ENCODE measurements at places on chromosomes 4 and X.

GRCh38 chrX:2512501-2512900 lies 11.7 kb upstream of the DHRSX start:
- no peak for DNase-seq

- no peak for DNase-seq
These were observed 2.2 kb downstream of the MXD4 start for GRCh38 chr4:2259541-2260343.

DNA sequence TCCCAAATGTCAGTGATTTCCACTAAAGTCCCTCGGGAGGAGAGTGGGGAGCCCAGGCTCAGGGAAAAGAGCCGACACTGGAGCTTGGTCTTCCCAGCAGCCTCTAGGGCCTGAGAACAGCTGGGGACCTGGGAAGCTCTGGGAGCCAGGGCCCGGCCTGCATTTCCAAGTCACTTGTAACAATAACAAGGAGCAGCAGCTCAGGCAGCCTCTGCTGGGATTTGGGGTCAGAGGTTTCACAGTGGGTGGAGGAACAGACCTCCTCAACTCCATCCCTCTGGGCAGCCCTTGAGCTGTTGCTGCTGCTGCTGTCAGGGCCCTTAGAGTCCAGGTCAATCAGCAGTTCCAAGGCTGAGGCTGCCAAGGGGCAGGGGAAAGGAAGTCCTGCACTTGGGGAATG lies 11.1 kb downstream of the STARD8 start:
- no peak for DNase-seq

- DNase-seq: no peak
These were observed 7.5 kb upstream of the KLHL15 start for GRCh38 chrX:24034485-24034884.

- peak; percentile 76 for DNase-seq
These were observed 18.0 kb upstream of the CYP2U1 start for GRCh38 chr4:107913283-107913899.

GRCh38 chr4:139943277-139943676 lies 210.7 kb downstream of the MAML3 start:
- DNase-seq: no peak

- peak; percentile 91 for DNase-seq
These were observed 325.5 kb upstream of the F9 start for GRCh38 chrX:139204898-139205667.

GRCh38 chr4:151166636-151167035 lies 67.2 kb downstream of the RPS3A start:
- no peak for DNase-seq
